ENCODE measurements at places on chromosomes 13 and 19.

- DNase-seq = no peak
Observed at GRCh38 chr19:51511353-51511752, 9.8 kb upstream of the SIGLEC12 start.

DNA sequence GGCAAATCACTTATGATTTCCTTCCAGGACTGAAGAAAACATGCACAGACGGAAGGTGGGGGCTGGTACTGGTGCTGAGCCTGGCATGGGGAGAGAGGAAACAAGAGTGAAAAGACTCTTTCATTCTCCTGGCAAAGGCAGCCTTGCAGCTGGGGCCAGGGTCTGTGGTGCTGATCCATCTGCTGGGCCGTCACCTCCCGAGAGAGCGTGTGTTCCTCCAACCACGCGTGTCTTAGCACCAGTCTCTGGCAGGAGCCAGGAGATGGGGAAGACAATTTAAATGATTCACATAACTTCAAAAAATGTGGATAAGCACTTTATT is 23.9 kb upstream of the SPART start:
- no peak for DNase-seq

- peak; percentile 98 for DNase-seq
Observed at GRCh38 chr13:30142486-30143211, 164.7 kb downstream of the KATNAL1 start.

DNA sequence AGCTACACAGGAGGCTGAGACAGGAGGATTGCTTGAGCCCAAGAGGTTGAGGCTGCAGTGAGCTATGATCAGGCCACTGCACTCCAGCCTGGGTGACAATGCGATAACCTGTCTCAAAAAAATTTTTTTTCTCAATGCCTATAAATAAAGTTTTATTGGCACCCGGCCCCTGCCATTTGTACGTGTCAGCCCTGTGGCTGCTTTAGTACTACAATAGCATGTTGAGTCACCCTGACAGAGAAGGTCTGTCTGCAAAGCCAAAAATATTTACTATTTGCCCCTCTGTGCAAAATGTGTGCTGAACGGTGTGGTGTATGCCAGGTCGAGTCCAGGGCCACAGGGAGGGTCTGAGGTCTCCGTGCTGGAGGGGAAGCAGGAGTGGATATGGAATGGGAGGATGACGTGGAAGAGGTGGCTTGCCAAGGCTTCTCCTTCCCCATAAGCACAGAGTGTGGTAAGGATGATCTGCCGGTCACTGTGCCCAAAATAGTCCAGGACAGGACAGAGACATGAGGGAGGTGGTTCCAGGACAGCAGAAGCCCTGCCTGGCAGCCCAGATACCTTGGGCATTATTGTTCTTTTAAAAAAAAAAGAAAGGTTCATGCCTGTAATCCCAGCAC is 10.0 kb downstream of the NMRK2 start:
- DNase-seq = no peak

GRCh38 chr13:75480671-75481175 is 1.2 kb downstream of the TBC1D4 start:
- DNase-seq = no peak

GRCh38 chr13:111611651-111612050 is 291.2 kb downstream of the TEX29 start:
- DNase-seq = no peak

DNA sequence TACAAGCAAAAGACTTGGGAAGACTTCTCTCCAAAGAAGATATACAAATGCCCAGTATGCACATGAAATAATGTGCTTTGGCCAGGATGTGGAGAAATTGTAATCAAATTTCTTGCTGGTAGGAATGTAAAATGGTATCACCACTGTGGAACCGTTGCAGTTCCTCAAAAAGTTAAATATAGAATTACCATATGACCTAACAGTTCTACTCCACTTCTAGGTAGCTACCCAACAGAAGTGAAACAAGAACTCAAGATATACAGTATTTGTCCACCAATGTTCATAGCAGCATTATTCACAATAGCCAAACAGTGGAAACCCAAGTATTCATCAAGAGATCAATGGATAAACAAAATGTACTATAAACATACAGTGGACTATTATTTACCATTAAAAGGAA is 95.0 kb upstream of the KLF5 start:
- DNase-seq = no peak

GRCh38 chr19:8148410-8149260 is 757 bp downstream of the FBN3 start:
- DNase-seq = no peak

GRCh38 chr19:42330241-42330711 is 4.8 kb downstream of the MEGF8 start:
- DNase-seq = peak; percentile 67

- no peak for DNase-seq
Observed at GRCh38 chr19:3687774-3688706, 12.2 kb downstream of the PIP5K1C start.

- no peak for DNase-seq
Observed at GRCh38 chr13:28819735-28820098, 422 bp upstream of the MTUS2 start.

DNA sequence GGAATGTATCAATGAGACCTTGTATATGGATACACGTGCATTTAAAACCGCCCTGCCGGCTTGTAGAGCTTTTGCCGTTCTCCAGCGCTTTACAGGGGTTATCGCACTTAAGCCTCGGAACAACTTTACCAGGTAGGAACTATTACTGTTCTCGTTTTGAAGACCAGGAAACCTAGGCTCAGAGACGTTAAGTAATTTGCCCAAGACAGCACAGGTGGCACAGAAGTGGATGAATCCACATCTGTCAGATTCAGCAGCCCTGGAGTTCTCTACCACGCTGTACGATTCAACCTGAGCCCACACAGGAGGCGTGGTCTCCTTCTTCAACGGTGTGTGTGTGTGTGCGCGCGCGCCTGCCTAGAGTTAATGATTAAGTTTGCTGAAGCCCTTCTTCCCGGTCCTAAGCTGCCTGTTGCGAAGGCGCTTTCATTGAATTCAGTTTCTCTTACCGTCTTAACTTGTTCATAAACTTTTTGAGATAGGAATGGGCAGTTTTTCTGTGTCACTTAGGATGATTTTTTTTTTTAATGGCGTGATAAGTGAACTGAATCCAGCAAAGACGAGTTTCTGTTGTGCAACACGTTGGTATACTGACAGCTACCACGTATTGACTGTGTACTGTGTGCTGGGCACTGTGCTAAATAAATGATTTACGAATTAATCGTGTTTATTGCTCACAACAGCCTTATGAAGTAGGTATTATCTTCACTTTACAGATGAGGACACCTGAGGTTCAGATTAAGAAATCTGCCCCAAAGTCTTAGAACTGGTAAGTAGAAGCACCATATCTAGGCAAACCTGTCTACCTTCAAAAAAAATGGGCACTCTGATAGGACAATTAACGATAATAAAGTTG is 67.4 kb downstream of the KCNRG start:
- peak; percentile 62 for DNase-seq

DNA sequence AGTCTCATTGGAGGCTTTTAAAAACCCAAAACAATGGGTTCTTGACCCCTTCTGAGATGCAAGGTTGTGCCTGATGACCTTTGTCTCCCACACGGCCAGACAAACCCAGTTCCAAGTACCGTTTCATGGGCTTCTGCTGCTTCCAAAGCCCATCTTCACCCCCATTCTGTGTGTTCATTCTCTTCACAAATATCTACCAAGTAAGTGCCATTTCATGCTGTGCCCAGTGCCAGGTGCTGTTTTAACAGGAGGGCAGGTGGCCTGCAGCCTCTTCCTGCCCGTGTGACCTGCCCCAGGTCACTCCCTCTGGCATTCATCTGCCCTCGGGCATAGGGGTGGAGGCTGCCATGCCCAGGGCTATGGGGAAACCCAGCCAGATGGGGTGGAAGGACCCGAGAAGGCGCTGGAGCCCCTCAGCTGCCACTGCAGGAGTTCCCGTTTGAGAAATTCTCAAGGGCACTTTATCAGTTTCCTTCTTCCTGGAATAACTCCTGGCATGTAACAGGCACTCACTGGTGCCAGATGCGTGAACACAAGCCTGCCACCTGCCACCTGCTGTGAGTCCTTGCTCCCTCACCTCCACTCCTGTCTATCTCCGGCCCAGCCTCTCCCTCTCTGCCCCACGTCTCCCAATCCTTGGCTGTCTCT is 12.5 kb downstream of the CAPN12 start:
- DNase-seq = no peak

- DNase-seq = no peak
Observed at GRCh38 chr13:75760131-75761021, 124.2 kb downstream of the LMO7 start.

- no peak for DNase-seq
Observed at GRCh38 chr13:49694446-49694845, 3.2 kb upstream of the EBPL start.

DNA sequence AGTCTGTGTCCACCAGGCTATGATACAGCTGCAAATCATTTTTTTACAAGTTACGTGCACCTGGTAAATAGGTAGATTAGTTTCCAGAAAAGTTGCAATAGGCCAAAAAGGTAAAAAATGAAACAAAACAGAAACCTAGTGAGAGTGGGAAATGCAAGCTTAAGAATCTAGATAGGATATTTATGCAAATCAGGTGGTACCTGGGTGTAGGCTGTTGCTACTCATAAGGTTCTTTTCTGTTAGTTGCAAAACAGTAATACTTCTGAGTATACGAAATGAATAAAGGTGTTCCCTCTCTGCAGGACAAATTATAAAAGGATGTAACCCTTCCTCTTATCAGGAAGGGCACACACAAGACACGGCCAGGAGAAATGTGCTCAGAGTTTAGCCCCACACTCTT is 97.9 kb downstream of the UGGT2 start:
- DNase-seq = no peak

- DNase-seq = no peak
Observed at GRCh38 chr13:86569974-86570373, 770.8 kb upstream of the SLITRK6 start.

All from COLO829 (cell line).